ENCODE measurements at places on chromosomes 4 and X. TPM values are rescaled to one million over a fixed set of nuclear protein-coding genes. Genes with fewer than 3 reads are reported as not detected.

DNA sequence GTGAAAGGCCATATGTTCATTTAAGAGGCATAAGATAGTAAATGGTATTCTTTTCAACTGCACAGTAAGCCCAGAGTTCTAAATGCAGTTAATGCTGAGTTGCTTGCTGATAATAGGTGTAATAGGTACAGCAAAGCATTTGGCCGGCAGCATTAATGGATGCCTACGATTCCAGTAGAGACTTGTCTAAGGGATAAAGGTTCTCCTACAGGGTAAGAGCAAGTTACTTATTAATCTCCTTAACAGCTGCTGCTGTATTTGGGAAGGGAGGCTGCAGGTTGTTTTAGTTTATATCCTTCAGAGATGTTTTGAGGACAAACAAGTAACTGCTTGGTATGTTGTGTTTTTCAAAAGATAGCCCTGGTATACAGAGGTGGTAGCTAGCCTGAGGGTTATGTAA is 16.8 kb downstream of the TSPAN7 start:
- DNase-seq, result no peak

GRCh38 chr4:136124251-136124745 is 1408.0 kb downstream of the PCDH18 start:
- no peak for DNase-seq

DNA sequence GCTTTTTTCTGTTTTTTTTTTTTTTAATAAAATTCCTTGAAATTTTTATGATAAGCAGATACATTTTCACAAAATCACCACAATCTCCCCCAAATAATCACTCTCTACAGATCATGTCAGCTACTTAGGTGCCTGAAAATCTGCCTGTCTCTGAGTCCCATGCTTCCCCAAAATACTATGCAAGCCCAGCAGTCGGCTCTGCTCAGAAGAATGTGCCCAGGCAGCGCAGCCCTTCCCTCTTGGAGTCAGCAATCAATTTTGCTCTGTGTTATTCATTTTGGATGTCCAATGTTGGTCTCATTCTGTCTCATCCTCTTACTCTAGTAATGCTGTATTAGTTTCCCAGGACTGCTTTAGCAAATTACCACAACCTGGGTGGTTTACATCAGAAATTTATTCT is 24.9 kb upstream of the C1QTNF7 start:
- DNase-seq, result no peak

- DNase-seq, result no peak
Measured at GRCh38 chrX:20519146-20519545, 252.4 kb upstream of the RPS6KA3 start.

DNA sequence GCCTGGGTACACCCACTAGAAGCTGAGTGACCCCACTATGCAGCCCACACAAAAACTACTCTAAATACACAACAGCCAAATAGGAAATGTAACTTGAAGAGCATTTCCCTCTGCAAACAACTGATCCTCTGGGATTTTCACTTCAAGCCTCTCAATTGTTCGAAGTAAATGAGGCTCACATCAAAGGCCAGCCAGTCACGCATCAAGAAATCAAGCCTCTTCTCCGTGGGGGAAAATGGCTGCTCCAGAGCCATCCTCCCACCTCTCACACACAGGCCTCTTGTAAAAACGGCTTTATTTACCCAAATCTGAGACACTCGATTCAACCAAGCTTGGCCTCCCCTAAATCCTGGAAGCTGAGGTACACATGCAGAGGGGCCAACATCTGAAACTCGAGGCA is 14.3 kb downstream of the PCDH19 start:
- DNase-seq, result no peak

- peak; percentile 16 for DNase-seq
Measured at GRCh38 chr4:100340512-100341485, 150.5 kb upstream of the DDIT4L start.

The TREX2 gene
- 98.1 TPM for total RNA-seq

The TCEAL5 gene
- total RNA-seq, result not detected

The UNC5C gene
- 1.8 TPM for total RNA-seq

Measured in lower leg skin (tissue), 4 donors.